ENCODE measurements at places on chromosomes 12 and 14.
A peak's percentile ranks its signal among the peaks of the same experiment; 100 is the strongest.

DNA sequence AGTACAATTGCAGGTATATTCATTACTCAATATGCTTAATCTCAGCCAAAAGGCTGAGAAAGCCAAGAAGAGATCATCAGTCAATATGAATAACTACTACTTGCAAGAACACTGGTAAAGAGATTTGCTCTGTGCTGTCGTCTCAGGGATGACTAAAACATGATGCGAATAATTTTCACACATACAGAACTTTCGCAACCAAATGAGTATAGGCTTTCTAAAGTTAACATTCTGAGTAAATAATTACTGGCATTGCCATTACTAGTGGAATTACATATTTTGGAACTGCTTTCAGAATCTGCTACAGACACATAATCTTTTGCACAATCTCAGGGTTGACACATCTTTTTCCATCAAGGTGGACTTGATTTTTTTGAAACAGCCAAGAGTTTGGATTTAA lies 24.7 kb downstream of the NCKAP1L start:
- no peak for DNase-seq

- DNase-seq: no peak
Observed at GRCh38 chr14:90140956-90141316, 79.1 kb downstream of the KCNK13 start.

DNA sequence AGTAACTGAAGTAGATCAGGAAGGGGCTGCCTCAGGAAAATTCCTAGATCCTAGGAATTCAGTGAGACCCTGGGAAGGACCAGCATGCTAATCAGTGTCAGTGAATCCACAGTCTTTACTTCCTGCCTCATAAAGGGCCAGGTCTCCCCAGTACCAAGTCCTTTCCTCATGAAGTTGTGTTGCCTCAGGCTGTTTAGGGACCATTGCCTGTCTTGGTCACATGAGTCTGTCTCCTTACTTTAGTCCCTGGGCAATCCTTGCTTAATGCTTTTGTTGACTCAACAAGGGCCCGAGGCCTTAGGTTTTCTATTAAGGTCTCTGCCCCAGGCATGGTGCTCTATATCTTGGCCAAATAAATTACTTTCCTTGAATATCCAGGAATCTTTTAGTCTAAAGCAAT lies 16.1 kb upstream of the ATF1 start:
- no peak for DNase-seq

DNA sequence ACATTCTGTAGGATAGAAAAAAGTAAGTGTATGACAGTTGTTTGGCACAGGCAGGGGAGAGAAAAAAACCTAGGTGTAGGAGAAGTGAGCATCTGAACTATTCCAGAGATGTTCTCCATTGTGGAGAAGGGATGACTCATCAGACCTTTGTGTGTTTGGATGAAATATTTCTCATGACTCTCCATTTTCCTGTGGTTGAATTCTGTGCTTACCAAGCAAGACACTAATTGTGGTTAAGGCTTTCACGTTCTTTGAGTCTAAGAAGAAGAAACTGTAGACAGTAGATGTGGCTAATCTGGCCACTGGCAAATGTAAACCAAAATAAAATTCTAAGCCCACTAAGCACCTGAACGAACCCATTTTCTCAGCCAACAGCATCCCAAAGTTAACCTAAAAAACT lies 107.9 kb upstream of the GZMB start:
- DNase-seq: no peak

DNA sequence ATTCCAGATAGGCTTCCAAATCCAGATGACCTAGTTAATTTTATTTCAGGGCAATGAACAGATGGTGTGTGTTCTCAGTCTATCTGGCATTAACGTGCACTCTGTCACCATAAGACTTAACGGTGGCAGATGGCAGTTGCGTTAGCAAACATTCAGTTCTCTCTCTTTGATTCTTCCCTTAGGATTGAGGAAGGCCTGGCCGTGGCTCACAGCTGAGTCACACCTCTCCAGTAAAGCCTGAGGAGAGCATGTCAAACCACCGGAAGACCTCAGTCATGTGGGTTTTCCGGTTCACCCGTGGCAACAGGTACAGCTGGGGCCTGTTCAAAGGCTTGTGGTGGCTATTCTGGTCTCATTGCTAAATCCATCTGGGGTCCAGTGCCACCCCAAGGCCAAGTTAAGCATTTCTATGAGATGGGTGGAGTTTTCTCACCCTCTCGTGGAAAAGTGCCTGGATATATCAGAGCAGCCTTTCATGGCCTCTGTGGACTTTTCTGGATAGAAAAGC lies 545.1 kb upstream of the ATP2B1 start:
- DNase-seq: peak; percentile 1

GRCh38 chr12:124308741-124309140 lies 13.8 kb downstream of the RFLNA start:
- DNase-seq: no peak

- DNase-seq: no peak
Observed at GRCh38 chr12:108046135-108046534, 83.0 kb upstream of the WSCD2 start.

- DNase-seq: no peak
Observed at GRCh38 chr14:61421212-61421923, 100.0 kb downstream of the PRKCH start.

- DNase-seq: no peak
Observed at GRCh38 chr12:119180380-119181040, 1.8 kb downstream of the HSPB8 start.

- DNase-seq: no peak
Observed at GRCh38 chr12:65434737-65435136, 156.3 kb downstream of the MSRB3 start.

DNA sequence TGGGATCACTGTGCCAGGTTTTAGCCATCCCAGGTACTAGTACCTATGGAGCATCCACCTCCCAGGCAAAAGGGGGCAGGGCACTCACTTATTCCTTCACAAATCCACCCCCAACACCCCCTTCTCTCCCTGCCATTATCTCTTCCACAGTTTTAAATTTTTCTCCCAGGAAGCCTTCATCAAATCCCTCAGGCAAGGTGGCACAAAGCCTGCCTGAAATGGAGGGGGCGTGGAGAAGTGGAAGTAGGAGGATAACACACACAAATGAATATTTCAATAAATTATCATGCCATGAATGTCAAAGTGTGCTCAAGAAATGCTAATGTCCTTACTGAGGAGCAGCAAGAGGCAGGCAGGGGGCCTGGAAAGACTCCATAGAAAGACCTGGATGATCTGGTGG lies 4.7 kb upstream of the CHST11 start:
- DNase-seq: no peak

DNA sequence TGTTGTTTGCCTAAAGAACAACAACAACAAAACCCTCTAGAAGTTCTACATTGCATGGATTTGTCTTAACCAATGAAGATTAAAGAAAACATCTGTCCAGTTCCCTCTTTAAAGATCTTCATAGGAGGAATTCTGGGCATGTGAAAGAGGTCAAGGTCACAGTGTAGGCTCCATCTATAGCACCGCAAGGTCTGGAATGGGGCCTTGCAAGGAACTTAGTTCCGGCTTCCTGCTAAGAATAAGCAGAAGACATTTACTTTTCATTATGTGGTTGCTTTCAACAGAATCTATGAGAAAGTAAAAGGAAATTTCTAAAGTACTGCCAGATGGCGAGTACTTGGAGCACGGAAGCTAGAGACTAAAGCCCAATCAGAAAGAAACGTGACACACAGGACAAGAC lies 57.2 kb upstream of the GNPNAT1 start:
- DNase-seq: no peak

DNA sequence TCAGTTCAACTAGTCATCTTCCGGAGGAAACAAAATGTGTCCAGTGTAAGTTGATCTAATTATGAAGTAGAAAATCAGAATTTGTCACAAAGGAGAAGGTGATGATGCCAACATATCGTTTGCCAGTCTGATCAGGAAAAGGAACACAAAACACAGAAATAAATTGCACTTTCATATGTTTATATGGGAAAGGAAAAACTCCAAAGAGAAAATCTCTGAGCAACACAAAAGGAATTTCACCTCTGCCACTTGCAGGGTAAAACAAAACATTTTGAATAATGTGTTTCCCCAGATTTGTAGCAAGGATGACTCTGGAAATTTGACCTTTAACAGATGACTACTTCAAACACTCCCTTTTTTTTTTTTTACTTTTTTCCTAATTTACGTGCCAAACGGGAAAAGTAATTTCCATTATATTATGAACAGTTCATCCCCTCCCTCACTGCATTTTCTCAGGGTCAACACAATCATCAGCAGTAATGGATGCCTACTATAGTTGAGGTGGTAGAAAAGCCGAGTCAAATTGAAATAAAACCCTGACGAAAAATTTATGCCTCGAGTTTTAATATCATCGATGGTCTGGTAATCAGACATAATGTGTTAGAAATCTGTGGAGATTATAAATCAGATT lies 25.6 kb downstream of the MGAT4C start:
- DNase-seq: no peak

DNA sequence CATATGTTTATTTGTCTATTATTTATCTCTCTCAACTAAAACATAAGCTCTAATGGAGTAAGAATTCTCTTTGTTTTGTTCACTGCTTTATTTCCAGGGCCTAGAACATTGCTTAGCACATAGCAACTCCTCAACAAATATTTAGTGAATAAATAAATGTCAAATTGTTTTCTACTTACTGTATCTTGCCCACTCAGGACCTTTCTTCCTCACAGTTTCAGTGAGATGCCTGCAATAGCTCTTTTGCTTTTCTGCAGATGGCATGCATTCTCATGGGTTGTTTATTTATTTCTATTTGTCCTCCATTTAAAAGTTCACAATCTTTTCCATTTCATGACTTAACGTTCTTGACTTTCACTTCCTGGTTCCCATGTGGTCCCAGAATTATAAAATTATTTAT lies 94.9 kb upstream of the TTC7B start:
- DNase-seq: no peak

- DNase-seq: no peak
Observed at GRCh38 chr12:40469736-40470135, 222.5 kb upstream of the CNTN1 start.

- no peak for DNase-seq
Observed at GRCh38 chr12:66144791-66145754, 14.5 kb upstream of the LLPH start.

DNA sequence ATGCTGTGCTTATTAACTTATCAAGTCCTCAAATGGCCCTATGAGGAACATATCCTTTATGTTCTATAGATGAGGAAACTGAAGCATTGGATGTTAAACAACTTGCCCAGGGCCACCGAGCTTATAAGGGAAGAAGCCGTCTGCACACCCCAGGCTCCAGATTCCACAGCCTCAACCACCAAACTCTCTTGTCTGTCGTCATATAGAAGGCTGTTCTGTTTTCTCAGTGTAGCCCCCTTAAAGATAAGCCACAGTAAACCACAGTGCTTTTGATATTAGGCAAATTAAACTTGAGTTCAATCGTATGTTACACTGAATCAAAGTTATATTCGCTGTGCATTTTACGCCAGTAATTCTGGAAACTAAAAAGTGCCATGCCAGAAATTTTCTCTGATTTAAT lies 116.7 kb downstream of the PRKCH start:
- no peak for DNase-seq

GRCh38 chr12:14885718-14886221 lies at the start of gene MGP:
Gene MGP, minus strand, starts transcription at chr12:14885854. Its CDS starts 63 bp downstream, at chr12:14885791.
- no peak for DNase-seq

DNA sequence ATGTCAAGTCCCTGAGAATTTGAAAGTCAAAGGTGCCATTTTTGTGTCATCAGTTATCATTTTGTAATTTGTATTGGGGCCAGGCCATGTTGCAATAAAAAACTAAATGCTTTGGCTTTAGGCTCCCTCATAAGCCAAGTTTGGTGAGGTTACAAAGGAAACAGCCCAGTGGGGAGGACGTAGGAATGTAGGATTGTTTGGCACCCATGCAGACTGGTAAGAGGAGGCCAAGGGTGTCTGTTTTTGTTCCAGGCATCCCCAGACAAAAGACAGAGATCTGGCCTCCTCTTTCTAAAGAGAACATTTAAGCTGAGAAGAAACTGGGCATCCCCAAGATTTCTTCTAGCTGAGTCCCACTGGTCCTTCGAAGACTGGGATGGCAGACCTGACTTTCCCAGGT lies 111.7 kb downstream of the SUDS3 start:
- no peak for DNase-seq

DNA sequence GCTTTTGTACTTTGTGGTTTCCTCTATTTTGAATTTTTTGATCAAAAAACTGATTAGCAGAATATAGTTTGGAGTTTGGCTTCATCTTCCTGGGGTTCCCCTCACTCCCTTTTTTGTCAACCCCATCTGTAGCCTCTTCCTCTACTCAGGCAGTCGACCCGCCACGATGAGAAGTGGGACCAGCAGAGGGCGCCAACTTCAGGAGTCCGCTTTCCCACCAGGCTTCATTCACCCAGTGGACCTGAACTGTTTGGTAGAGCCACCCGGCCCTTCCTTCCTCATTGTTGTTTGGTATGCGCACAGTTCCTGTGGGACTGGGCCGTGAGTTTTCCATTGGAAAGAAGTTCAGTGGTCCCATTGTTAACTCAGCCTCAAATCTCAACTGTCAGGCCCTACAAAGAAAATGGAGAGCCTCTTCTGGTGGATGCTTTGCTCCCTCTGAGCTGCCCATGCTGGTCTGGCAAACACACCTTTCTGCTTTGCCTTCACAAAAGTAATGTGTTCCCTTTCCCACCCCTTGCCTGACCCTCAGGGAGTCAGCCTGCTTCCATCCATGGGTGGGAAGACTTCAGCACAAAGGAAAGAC lies 21.7 kb downstream of the TMBIM6 start:
- peak; percentile 72 for DNase-seq

GRCh38 chr12:76720068-76720467 lies 43.8 kb upstream of the ZDHHC17 start:
- DNase-seq: no peak

GRCh38 chr14:22919601-22919921 lies 612 bp upstream of the RBM23 start:
- DNase-seq: no peak

- no peak for DNase-seq
Observed at GRCh38 chr12:724194-724855, 28.1 kb upstream of the WNK1 start.

GRCh38 chr14:96888158-96888557 lies 91.0 kb downstream of the VRK1 start:
- no peak for DNase-seq

GRCh38 chr14:102192840-102193502 lies 53.3 kb downstream of the WDR20 start:
- no peak for DNase-seq

- no peak for DNase-seq
Observed at GRCh38 chr12:5556033-5556614, 124.2 kb downstream of the NTF3 start.

DNA sequence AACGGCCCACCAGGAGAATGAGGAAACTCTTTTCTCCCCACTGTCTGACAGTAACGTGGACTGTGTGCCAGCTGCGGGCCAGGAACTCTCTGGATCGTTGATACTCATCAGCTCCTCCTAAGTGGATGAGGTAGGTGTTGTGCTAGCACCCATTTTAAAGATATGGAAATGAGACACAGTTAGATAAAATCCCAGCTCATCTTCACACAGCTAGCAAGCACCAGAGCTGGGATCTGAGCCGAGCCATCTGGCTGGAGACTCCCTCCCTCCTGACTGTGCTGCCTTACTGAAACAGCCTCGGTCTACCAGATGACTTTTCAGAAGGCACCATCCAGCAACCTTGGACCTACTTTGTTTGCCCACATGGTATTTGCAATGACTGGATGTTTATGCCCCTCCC lies 49.2 kb downstream of the TMEM132D start:
- no peak for DNase-seq
